ENCODE measurements at places on chromosomes 2 and 18.

DNA sequence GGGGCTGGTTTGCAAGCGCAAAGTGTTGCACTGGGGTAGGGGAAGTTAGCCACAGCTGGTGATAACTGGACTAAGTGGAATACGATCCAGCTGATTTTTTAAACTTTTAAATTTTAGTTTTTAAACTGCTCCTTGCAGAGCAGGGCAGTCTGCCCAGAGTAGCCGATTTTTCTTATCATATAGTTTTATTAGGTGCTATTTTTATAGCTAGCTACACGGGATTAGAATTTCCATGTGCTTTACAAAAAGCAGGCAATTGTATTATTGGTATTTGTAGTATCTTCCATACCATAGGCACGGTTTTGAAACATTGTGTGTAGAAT lies 9.6 kb downstream of the CPLX4 start:
- no peak for DNase-seq

GRCh38 chr2:222088561-222088960 lies 210.2 kb downstream of the PAX3 start:
- no peak for DNase-seq

DNA sequence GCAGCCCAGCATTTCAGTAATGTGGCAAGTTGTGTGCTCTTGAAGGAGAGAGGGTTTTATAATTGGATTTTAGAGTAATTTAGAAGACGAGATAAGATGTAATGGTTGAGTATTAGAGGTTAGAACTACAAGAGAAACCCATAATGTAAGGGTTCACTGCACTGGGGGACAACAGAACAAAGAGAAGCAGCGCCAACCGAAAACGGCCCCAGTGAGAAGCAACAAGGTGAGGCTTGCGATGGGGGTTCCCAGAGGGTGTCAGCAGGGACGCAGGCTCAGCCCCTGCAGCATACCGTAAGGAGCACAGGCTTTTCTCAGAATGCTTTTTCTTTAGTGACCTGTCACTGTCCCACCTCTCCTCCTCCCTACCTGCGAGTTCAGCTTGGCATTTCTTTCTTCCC lies 183.9 kb upstream of the ETAA1 start:
- no peak for DNase-seq

DNA sequence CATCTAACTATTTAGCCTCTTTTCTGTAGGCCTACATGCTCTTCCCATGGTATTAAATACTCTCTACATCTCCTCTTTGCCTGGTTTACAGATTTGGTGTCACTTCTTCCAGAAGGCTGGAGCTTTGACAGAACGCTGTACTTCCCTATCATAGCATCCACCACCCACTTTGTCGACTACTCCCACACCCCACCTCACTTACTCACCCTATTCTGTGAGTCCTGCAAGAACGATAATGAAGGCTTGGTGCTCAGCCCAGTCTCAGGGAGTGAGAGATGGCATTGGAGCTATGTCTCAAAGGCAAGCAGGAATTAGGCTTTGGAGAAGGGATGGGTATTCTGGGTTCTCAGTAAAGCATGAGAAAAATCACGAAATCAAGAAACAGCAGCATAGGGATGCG lies 20.3 kb upstream of the KDM3A start:
- no peak for DNase-seq

DNA sequence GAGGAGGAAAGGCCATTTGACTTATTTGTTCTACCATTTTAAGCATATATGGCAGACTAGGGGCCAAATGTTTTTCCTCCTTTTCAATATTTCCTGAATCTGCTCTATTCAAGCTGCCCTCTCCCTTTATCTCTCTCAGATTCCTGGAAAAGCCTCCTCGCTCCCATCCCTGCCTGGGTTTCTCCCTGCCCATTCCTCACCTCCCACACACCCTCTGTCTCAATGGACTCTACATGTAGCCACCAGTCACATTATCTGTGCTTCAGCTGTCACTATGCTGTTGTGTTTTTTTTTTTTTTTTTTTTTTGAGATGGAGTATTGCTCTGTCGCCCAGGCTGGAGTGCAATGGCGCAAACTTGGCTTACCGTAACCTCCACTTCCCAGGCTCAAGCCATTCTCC lies 22.9 kb downstream of the TYMS start:
- DNase-seq = no peak

DNA sequence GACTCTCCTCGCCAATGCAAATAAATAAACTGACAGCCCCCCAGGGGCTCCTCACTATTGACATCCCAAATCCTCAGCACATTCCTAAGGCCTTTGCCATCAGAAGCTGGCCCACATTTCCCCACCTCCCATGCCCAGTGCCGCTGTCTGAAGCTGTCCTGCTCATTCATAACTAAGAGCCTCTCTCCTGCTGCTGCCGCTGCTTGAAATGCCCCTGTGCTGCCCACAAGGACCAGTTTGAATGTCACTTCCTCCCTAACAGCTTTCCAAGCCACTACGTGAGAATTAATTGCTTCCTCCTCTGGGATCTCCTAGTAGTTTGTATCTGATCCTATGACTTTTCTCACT lies 151.6 kb upstream of the CAPN13 start:
- DNase-seq = no peak

GRCh38 chr2:163347982-163348856 lies 387.6 kb downstream of the FIGN start:
- peak; percentile 4 for DNase-seq

DNA sequence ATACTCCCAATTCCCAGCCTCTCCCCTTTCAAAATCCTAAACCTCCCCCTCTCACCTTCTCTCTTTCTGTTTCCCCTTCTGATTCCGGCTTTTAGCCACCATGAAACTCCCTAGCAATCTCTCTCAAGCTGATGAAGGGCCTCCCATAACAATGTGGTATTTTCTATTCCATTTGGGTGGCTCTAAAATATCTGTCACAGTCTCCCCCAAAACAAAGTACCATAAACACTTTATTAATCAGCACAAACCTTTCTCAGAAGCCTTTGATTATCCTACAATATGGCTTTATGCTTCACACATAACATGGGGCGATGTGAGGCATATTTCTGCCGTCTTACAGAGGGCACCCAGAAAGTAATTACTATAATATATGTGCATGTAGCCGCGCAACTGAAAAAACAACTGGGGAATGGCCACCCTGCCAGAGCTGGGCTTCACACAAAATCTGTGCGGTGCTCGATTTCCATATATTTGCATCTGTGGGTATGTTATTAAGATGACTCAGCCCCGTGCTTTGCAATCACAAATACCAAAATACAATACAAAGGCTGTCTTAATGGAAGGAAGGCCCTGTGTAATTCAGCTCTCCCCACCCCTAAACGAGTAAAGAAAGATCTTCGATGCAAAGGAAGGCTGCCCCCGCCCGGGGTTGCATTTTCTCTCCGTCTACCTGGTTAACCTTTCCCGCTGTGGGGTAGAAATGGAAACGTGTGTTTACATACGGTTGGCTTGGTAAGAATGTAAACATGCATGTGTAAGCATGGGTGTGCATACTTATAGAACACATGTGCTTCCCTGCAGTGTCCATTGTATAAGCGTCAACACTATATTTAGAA lies 81.4 kb downstream of the CELF4 start:
- no peak for DNase-seq

DNA sequence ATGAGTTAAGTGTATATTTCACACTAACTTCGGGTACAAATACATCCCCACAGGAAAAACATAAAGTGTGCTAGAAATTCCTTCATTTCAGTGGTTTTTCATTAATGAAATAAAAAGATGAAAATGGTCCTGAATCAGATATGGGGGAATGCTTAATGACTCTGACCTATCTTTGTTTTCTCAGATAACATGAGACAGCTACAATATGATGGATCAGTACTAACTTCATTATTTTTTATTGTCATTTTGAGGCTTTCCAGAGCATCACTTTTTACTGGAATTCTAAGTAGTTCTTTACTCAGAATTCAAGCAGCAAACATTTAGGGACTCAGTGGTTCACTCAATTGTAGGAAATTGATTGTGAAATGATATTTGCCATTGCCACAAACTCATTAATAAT lies 2.8 kb downstream of the SYT4 start:
- DNase-seq = no peak

- no peak for DNase-seq
Observed at GRCh38 chr2:130834091-130834930, 2.4 kb upstream of the ARHGEF4 start.

DNA sequence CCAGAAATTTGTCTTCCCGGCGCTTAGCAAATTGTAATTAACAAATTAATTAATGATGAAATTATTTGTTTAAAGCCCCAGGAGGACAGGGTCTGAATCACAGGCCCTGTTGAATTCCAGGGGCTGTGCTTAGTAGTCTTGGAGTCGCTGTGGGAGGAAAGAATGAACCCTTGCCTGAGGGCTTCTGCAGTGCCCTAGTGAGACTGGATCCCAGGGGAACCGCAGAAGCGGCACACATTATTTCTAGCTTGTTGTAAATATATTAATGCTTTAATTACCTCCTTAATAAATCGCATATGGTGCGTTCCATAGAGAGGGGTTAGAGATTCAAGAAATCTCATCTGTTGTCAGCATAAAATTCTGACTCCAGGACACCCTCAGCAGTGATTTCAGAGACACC lies 235.4 kb downstream of the CELF4 start:
- no peak for DNase-seq

GRCh38 chr2:215507136-215507535 lies 71.3 kb upstream of the FN1 start:
- no peak for DNase-seq

DNA sequence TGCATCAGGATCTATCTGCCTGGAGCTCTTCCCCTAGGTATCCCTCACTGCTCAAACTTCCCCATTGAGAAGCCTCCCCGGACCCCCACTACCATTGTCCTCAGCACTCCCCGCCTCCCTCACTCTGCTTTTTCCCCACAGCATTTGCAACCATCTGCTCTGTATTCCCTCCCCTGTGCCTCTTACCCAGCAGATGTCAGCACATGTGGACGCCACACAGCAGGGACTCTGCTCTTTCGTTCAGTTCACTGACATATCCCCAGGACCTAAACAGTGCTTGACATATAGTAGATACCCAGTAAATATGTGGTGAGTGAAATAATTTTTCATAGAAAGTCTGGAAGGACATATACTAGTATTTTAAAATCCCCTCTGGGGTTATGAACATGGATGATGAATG lies 101.1 kb downstream of the TMEM247 start:
- no peak for DNase-seq

- no peak for DNase-seq
Observed at GRCh38 chr2:160298960-160299359, 98.9 kb upstream of the ITGB6 start.

GRCh38 chr2:200454927-200455801 lies 54.7 kb downstream of the KCTD18 start:
- peak; percentile 13 for DNase-seq

- no peak for DNase-seq
Observed at GRCh38 chr2:95059656-95060370, 34.3 kb downstream of the MAL start.

DNA sequence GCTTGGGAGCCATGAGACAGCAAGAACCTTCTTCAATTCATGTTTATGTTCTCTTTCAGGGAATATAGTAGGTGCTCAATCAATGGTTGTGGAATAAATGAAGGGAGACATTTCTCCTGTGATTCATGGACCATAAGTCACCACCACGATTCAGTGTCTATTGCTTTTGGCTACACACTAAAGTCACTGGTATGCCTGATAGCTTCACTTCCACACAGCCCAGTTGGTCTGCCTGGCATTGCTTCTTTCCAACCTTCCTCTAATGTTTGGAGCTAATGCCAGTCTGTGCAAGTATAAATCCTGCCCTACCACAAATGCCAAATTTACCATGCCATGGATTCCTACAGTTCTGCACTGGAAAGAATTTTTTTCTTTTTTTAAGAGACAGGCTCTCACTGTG lies 1.3 kb upstream of the CXCR1 start:
- DNase-seq = no peak

DNA sequence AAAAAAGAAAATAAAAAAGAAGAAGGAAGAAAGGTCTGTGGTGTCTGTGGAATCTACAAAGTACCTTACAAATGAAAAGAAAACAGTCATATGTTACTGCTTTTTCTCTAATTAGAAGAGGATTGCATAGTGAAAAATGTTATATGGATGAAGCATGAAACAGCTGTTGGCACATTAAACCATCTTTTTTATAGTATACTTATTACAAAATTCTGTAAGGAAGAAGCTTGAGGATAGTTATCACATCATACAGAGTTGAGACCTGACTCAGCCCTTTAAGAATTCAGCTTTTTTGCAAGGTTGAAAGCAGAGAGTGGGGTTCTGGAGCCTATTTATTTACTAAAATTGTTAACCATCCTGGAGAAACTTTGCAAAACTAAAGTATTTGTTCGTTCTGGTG lies 222.7 kb downstream of the PHLPP1 start:
- no peak for DNase-seq

DNA sequence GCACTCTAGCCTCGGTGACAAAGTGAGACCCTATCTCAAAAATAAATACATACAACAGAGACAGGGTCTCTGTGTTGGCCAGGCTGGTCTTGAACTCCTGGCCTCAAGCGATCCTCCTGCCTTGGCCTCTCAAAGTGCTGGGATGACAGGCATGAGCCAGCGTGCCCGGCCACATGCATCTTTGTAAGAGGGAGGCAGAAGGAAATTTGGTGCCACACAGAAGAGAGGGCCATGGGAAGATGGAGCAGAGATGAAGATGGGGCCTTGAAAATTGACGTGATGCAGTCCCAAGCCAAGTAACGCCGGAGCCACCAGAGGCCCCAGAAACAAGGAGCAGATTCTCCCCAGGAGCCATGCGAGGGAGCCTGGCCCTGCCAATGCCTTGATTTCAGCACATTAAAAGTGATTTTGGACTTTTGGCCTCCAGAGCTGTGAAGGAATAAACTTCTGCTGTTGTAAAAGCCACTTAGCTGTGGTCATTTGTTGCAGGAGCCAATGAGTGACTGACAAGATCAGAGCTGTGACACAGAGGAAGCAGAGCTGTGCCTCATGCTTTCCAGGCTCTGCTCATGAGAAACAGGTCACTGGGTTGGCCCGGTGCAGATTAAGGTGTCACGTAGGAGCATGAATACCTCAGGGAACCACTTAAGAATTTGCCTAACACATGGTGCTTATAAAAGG lies 2.7 kb upstream of the SLC66A2 start:
- DNase-seq = peak; percentile 16

Measured in K562 (cell line).